Activated T-cell treated with anti-CD3 and anti-CD28 coated beads, Interleukin-2, amount 50 U/mL, for 72 hours (primary cell): ENCODE measurements at places on chromosomes 2 and 18. TPM values are rescaled to one million over a fixed set of nuclear protein-coding genes. Genes with fewer than 3 reads are reported as not detected.
A peak's percentile ranks its signal among the peaks of the same experiment; 100 is the strongest.

Gene SLC35F5
- 29.8 TPM for total RNA-seq

Gene MYO5B
- total RNA-seq: 0.39 TPM

Gene RTP5
- 0.56 TPM for total RNA-seq

Gene SERPINB5
- not detected for total RNA-seq

Gene AGFG1
- 98.2 TPM for total RNA-seq

GRCh38 chr2:132667706-132668105, 2.3 kb downstream of the LYPD1 start:
- no peak overlapping the region for H3K4me3 ChIP-seq
- H3K27ac ChIP-seq: no peak overlapping the region
- DNase-seq: no peak

DNA sequence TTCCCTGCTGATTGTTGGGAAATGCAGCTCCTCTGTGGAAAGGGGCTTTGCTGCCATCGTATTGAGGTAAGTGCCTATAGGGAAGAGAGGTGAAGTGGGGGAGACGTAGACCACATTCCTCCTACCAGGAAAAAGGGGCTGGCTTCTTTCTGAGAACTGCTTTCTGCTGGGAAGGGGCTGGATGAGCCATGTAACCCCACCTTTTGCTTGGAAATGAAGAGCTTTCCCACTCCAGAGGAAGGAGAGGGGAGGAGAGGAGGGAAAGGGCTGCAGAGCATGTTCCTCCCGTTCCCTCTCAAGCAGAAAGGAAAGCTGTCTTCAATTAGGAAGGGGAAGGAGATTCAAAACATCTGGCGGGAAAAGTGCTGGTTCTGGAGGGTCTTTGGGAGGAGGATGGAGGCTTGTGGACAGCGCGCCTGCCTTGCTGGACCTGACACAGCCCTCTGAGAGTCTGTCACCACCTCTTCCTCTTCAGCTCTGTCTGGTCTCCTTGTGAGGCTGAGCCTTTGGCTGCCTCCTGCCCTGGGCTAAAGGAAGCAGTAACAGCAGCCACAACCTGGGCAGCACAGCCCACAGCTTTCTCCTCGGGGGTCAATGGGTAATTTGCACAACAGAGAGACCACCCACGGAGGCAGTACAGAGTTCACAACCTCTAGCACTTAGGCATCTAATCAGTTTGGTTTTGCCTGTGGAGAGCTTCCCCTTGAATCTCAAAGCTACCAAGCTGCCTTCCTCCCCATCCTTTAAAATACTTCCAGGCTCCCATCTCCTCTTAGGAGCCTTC, 410.0 kb upstream of the TNP1 start:
- no peak for DNase-seq
- H3K27ac ChIP-seq: no peak overlapping the region
- no peaks in the 10 kb centered on the region for H3K36me3 ChIP-seq
- H3K27me3 ChIP-seq: peaks cover 9% of the 10 kb centered on the region
- no peaks in the 10 kb centered on the region for H3K4me1 ChIP-seq

DNA sequence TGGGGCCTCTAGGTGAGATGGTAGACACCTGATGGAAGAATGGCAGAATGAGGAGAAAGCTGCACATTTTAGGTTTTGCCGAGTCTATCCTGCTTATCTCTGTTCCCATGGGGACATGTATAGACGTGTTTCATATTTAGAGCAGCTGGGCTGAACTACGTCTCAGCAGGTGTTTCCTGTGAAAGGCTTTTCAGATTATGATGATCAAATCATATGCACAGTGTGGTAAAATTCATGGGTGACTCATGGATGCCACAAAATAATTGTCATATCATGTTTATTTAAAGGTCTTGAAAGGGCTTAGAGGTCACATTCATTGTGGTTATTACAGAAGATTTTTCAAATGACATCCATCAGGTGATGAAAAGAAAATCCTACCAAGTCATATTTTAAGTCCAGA, 90.5 kb downstream of the ICOS start:
- DNase-seq: no peak
- peak overlapping the region; percentile 66 for H3K4me3 ChIP-seq
- H3K36me3 ChIP-seq: no peaks in the 10 kb centered on the region
- H3K27me3 ChIP-seq: no peaks in the 10 kb centered on the region
- H3K27ac ChIP-seq: peak overlapping the region; percentile 47
- H3K4me1 ChIP-seq: peaks cover 56% of the 10 kb centered on the region

- H3K4me1 ChIP-seq: no peaks in the 10 kb centered on the region
- H3K27ac ChIP-seq: no peak overlapping the region
- no peak overlapping the region for H3K4me3 ChIP-seq
- DNase-seq: no peak
- H3K27me3 ChIP-seq: peaks cover 6% of the 10 kb centered on the region
- H3K36me3 ChIP-seq: no peaks in the 10 kb centered on the region
Measured at GRCh38 chr18:46939337-46939963, 22.0 kb downstream of the KATNAL2 start.

DNA sequence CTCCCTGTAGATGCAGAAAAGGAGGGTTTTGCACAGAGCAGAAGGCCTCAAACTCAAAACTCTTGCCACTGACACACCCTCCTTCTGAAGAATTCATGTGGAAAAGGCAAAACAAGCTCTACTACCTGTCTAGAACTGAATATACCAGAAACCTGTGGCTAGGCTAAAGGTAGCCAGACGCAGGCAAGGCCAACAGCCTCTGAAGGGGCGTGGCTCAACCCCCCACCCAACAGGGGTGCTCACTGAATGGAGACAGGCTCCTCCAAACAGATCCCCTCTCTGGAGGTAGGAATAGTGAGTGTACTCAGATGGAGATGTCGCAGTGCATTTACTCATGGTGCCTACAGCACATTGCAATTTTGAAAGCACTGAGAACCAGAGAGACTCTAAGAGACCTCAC, 3.0 kb upstream of the STK17B start:
- peaks cover 13% of the 10 kb centered on the region for H3K36me3 ChIP-seq
- peaks cover 64% of the 10 kb centered on the region for H3K4me1 ChIP-seq
- peak overlapping the region; percentile 80 for H3K27ac ChIP-seq
- H3K4me3 ChIP-seq: peak overlapping the region; percentile 72
